Kasumi-1 (cell line): ENCODE measurements at places on chromosomes 5 and 9.

GRCh38 chr5:93890657-93891056, 149.3 kb upstream of the POU5F2 start:
- no peak for DNase-seq

DNA sequence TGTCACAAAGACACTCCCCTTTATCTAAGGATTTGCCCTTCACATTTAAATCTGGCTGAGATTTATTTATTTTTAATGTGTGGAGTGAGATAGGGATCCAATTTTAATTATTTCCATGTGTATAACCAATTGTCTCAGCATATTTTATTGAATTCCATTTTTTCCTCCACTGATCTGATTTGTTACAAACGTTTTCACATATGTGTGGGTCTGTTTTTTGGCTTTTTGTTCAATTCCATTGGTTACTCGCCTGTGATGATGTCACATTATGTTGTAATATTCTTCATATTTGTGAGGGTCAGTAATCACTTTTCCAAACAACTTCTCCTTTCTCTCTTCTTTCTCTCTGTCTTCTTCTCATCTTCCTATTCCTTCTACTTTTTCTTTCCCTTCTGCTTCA, 278.3 kb upstream of the RFX3 start:
- DNase-seq = no peak

GRCh38 chr5:174414315-174414710, 310.1 kb upstream of the MSX2 start:
- no peak for DNase-seq

- DNase-seq = peak; percentile 93
Measured at GRCh38 chr5:73519531-73520283, 21.5 kb downstream of the BTF3 start.

- no peak for DNase-seq
Measured at GRCh38 chr9:1285526-1285925, 235.4 kb downstream of the DMRT2 start.

DNA sequence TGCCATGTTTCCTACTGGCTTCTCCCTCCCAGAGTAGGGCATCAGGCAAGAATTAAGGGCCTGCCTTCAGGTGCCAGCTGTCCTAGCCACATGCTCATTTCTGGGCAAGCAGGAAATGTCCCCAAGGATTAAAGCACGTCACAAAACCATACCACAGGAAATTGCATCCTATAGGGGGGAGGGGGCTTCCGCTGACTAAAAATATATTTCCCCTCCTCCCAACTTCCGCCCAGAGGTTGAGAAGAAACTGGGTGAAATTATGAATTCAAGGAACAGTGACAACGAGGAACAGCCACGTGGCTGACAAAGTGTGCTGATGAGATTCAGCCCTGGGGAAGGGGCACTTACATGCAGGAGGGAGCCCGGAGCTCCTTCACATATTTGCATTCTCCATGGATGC, 4.1 kb downstream of the HBEGF start:
- peak; percentile 95 for DNase-seq

DNA sequence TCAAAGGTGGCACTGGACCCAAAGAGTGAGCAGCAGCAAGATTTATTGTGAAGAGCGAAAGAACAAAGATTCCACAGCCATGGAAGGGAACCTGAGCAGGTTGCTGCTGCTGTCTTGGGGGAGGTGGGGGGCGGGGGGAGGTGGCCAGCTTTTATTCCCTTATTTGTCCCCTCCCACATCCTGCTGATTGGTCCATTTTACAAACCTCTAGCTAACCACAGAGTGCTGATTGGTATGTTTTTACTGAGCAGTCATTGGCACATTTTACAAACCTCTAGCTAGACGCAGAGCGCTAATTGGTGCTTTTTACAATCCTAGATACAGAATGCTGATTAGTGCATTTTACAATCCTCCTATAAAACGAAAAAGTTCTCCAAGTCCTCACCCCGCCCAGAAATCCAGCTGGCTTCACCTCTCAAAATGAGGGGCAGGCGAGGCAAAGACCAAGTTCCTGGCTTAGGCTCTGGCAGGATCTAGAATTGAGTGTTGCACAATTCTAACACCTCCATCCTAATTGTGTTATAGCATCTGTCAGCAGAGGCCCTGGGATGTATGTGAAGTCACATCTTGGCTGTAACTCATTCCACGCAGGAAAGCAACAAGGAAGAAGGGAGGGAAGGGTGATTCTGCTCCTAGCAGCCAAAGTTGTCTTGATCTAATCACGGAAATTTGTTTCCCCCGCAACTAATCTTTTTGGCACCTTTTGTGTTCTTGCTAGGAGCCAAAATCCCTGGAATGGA, 34.3 kb downstream of the ROR2 start:
- no peak for DNase-seq

DNA sequence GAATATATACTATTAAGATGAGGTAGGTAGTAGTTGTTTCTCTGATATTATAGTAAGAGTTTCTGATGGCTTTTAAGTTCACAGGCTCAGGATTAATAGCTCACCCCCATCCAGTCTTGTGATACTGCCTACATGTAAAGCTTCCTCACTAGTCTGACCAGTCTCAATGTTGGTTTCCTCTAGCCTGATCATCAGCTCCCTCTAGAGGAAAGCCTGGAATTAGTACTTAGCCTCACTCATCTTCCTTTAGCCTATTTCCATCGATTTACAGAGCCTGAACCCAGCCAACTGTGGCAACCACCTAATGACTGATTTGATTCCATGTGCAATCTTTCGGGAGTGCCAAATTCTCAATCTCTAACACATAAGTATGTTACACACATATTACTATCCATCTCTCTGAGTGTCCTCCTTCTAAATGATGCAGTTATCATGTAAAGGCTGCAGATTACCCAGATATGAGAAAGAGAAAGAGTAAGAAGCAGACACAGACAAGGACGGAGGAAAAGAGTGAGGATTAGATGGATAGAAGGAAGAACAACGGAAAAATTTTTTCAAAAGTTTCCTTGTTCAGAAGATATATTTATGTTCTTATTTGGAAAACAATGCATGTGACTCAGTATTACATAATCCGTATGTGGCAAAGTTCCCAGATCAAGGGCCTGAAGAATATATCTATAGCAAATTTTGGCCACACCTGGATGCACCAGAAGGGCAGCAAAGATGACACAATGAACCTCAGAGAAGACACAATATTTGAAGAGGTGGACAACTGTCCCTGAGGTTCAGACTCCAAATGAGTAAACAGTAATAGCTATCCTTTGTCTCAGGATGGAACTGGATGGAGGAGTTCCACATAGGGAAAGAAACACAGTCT, 333.7 kb downstream of the ELAVL2 start:
- DNase-seq = peak; percentile 73

DNA sequence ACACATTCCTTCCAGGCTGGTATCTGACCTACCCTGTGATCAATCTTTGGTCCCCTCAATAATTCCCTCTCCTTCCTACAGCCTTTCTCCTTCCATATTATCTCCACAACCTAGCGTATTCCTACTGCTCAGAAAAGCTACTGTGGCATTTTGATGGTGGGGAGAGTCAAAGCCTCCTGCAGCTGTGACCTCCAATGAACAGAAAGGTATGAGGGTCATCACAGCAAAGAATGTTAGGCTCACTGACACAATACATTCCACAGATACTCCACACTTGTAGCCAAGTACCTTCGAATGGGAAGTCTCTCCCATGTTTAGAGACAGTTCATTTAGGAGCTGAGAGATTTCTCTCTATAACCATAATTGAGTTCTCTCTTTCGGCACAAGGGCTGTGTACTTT, 5.9 kb downstream of the FBN2 start:
- DNase-seq = no peak

DNA sequence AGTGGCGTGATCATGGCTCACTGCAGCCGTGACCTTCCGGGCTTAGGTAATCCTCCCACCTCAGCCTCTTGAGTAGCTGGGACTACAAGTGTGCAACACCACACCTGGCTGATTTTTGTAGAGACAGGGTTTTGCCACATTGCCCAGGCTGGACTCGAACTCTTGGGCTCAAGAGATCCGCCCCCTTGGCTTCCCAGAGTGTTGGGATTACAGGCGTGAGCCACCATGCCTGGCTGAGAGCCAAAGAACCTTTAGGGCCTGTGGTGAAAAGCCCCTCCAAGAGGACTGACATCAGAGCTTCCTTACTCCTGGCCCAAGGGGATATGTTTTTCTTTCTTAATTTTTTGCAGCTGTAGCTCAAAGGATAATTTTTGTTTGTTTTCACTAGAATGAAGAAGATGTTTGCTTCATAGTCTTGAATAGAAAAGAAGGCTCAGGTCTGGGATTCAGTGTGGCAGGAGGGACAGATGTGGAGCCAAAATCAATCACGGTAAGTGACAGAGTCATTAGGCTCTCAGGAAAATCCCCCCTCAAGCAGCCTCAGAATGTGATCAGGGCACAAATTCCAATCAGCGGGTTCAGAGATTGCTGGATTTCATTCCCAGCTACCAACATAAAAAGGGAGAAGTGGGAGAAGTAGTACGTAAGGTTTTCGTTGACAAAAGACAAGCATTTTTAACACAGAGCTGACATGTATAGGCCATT, 77.1 kb downstream of the GOLPH3 start:
- no peak for DNase-seq

DNA sequence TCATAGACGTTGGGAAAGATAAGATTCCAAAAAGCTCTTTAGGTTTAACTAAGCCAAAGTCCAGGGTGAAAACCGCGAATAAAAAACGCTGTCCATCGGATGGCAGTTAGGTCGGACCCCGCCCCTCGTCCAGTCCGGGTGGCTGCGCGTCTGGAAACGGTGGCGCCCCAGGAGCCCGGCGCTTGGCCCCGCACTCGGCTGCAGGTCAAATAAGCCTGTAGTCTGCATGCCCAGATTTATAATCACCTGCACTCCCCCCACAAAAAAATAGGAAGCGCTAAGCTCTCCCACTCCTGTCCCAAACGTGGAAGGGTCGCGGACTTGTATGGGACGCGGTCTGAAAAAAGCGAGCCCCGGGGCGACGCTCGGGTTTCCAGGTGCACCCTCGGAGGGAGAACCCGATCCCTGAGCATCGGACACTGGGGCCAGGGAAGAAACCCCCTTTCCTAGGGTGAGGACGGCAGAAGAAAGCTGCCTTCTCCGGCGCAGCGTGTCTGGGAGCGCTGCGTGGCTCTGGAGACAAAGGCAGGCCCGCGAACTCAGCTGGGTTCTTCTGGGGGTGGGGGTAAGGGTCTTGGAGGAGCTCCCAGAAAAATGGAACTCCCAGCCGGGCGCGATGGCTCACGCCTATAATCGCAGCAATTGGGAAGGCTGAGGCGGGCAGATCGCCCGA, 923 bp upstream of the ZBTB5 start:
- DNase-seq = peak; percentile 49

GRCh38 chr5:51385216-51385615, 2.0 kb downstream of the ISL1 start:
- DNase-seq = no peak

DNA sequence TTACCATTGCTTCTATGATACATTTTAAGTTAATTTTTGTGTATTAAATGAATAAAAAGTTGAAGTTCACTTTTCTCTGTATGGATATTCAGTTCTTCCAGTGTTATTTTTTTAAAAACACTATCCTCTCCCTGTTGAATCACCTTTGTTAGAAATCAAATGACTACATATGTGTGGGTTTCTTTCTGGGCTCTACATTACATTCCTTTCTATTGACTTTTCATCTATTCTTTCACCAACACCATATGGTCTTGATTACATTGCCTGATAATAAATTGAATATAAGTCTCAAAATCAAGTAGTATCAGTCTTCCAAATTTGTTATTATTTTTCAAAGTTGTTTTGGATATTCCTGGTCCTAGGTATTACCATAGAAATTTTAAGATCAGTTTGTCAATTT, 7.3 kb upstream of the RASEF start:
- no peak for DNase-seq

- DNase-seq = no peak
Measured at GRCh38 chr5:107549567-107549966, 121.2 kb downstream of the EFNA5 start.

DNA sequence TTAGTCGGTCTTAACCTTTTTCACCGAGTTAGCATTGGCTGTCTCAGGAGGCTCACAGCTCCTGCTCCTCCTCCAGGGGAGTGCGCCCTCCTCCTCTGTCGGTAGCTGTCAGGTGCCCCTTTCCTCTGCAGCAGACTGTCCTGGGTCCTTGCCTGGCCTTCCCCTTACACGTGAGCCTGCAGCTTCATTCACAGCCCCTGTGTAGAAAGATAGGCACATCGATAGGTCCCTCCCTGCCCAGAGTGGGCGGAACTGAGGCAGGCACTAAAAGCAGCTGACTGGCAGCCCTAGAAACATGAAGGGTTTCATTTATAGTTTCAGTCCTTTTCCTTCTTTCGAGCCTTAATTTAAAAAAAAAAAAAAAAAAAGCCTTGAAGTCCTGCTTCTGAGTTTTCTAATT, 17.2 kb downstream of the TENT4A start:
- DNase-seq = no peak

DNA sequence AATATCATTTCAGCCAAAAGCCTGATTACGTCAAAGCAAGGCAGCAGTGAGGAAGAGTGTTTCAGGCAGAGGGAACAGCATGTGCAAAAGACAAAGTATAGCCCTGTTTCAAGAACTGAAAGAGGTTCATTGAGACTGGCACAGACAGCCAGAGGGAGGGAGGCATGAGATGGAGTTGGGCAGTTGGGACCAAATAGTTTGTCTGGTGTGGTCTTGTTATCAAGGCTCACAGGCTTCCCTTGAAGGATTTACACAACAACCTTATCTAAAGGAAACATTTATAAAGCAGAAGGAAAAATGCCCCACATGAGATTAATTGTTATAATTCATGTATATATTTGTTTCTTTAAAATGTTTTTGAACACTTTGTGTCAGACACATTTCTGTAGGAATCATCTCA, 253.3 kb downstream of the DMAC1 start:
- no peak for DNase-seq

DNA sequence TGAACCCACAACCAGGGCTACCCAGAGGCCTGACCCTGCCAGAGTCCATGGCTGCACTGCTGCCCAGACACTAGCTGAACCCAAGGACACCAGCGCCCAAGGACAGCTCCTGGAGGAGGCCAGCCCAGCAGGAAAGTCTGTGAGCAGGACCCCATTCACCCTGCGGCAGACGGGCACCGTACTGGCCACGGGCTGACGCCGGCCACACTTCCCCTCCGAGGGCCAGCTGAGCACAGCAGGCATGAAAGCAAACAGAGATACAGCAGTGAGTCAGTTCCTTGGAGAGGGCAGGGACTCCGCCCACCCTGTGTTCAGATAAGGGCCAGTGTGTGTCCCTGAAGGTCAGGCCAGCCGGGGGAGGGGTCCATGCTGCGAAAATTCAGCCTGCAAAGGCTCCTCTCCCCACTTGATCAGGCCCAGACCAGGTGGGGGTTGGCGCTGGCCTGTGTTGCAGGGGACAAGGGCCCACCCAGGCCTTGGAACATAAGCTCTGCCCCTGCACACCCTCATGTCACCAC, 3.2 kb downstream of the RNF208 start:
- DNase-seq = no peak

- no peak for DNase-seq
Measured at GRCh38 chr5:133244242-133244641, 192.4 kb downstream of the HSPA4 start.

- no peak for DNase-seq
Measured at GRCh38 chr5:167217097-167217743, 1074.2 kb upstream of the WWC1 start.

GRCh38 chr5:135462304-135462703, 10.2 kb upstream of the TIFAB start:
- DNase-seq = peak; percentile 94
